NCI-H2171 treated with DMSO at 0.1 percent for 48 hours (cell line): ENCODE measurements at places on chromosomes 1 and 21.

- peak; percentile 8 for DNase-seq
These were observed 6.5 kb upstream of the ATP1A2 start for GRCh38 chr1:160108888-160109662.

DNA sequence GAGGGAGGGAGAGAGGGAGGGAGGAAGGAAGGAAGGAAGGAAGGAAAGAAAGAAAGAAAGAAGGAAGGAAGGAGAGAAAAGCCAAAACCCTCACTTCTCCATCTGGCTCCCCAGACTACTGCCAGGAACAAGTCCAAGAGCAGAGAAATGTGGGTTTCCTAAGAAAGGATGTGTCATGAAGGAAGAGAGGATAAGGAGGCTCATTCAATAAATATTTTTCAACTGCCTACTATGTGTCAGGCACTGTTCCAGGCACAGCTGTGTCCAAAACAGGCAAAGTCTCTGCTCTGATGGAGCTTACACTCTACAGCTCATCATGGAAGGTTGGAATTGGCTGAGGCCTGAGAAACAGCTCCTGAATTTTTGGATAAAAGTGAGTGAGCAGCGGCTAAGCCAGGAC lies 42.6 kb upstream of the ATP2B4 start:
- no peak for DNase-seq

GRCh38 chr1:5502311-5503194 lies 489.7 kb downstream of the NPHP4 start:
- DNase-seq = no peak

GRCh38 chr21:38042246-38042645 lies 126.0 kb upstream of the KCNJ6 start:
- DNase-seq = no peak

DNA sequence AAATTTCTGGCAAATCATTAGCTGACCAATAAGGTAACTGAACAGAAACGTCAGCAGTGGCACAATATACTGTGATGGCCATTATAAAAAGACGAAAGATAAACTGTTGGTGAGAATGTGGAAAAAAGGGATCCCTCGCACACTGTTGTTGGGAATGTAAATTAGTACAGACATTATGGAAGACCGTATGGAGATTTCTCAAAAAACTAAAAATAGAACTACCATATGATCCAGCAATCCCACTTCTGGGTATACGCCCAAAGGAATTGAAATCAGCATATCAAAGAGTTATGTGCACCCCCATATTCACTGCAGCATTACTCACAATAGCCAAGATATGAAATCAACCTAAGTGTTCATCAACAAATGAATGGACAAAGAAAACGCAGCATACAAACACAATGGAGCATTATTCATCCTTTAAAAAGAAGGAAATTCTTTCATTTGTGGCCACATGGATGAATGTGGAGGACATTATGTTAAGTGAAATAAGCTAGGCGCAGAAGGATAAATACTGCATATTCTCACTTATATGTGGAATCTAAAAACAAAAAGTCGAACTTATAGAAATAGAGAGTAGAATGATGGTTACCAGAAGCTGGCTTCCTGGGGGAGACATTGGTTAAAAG lies 257.7 kb downstream of the RHOU start:
- no peak for DNase-seq

GRCh38 chr1:180397175-180397574 lies 105.2 kb downstream of the ACBD6 start:
- no peak for DNase-seq

DNA sequence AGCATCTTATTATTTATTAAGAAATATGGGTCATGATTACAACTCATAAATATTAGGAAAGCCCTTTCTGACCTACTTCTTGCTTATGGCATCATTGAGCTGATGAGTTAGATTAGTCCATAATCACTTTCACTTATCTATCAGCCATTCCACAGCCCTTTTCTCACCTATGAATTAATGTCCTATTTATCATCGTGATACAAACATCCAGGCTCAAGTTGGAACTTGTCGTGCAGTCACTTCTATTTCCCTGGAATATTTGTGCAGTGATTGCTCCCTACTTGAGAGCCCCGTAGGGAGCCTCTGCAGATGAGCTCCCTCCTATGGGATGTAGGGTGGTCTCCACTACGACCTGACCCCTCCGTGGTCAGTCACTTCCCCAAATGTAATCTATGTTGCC lies 8.1 kb upstream of the F3 start:
- no peak for DNase-seq

- DNase-seq = no peak
These were observed 22.7 kb upstream of the HIVEP3 start for GRCh38 chr1:41941381-41941780.

- no peak for DNase-seq
These were observed 58.4 kb downstream of the FHAD1 start for GRCh38 chr1:15305468-15305770.

DNA sequence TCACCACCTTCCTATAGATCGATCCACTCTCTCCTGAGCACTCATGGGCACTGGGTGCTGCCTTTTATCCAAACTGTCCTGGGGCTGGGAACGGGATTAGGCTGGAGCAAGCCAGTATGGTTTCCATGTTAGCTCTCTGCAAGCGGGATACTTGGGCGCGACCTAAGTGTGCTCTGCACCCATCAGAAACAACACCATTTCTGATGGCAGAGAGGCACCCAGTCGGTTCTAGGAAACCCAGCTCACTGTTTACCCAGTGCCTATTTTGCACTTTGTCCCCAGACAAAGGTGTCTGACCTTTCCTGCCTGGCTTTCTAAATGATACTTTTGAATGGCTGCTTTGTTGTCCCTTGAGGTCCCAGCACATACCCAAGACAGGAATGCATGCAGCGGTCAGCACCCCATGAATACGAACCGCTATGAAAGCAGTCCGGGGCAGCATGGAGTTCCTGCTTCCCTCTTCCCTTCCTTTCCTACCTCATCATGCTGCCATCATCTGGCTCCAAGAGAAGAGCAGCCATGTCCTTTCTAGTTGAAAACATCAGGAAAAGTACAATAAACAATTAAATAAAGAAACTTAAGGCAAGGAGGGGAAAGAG lies 83.9 kb downstream of the TRABD2B start:
- DNase-seq = no peak

- DNase-seq = no peak
These were observed 42.6 kb upstream of the SRRM1 start for GRCh38 chr1:24600551-24600950.

- DNase-seq = no peak
These were observed 38.5 kb upstream of the FAM131C start for GRCh38 chr1:16111771-16112595.

- DNase-seq = peak; percentile 94
These were observed 34.2 kb downstream of the BATF3 start for GRCh38 chr1:212665241-212666115.

GRCh38 chr1:217561446-217561845 lies 69.4 kb downstream of the GPATCH2 start:
- no peak for DNase-seq

DNA sequence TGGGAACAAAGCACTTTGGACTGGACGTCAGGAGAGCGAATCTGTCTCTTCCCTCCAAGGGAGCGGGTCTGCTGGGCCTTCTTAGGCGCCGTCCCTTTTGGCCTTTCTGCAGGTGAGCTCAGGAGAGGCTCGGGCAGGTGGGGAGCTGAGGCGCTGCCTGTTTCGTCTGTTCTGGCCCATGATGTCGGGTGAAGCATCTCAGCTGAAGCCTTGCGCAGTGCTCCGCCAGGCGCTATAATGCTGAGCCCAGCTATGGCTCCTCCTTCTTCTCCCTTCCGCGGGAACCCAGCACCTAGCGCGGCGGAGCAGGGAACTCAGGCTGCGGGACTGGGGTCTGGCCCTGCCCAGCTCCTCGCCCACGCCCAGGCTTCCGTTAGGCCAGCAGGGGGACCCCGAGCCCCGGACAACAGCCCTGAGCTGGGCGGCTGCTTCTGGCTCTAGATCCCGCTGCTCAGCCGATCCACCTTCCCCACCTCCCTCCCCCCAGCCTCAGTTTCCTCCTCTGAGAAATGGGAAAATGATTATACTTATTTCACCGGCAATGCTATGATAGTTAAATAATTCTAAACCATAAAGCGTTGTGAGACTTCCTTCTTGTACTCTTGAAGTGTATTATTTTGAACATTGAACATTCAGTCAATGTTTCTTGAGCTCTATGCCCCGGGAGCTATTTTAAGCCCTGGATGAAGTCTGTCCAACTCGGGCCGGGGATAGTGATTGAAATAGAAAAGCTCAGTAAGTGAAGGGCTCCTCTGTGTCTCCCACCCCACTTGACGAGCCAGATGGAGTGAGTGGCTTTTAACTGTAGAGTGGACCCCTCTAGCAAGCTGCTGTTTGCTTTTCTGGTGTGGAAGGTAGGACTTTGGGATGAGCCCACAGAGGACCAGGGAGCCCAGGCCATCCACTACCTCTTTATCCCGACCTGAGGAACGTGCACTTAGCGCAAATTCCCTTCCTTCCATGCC lies 9.6 kb upstream of the ADORA1 start:
- DNase-seq = no peak

- no peak for DNase-seq
These were observed 48.0 kb upstream of the B3GALNT2 start for GRCh38 chr1:235552146-235552716.

GRCh38 chr1:8938232-8938999 lies 7.3 kb upstream of the CA6 start:
- DNase-seq = no peak

- no peak for DNase-seq
These were observed 22.3 kb downstream of the IL6R start for GRCh38 chr1:154427173-154428139.

DNA sequence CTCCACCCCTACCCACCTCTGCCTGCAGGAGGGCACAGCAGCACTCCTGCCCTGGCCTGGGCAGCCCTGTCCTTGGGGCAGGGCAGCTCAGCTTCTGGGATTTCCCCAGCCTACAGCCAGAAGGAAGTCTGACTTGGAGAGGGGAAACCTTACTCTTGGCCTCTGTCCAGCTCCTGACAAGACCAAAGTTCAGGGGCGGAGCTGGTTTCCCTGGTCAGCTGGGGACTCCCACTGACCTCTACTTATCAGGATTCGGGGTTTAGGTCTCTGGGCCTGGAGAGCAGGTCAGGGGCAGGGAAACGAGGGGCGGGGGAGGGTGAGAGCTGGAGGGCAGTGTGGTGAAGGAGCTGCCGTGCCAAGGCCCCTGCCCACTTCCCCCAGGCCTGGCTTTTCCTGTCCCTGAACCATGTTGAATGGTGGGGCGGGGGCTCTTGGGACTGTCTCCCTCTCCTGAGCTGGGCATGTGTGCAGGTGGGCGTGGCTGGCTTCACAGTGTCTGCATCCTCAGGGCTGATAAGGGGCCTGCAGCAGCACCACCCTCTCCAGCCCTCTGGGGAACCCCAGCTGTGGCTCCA lies 16.8 kb upstream of the ETV3 start:
- DNase-seq = no peak

GRCh38 chr1:206794294-206794908 lies 22.1 kb upstream of the IL10 start:
- DNase-seq = no peak

GRCh38 chr1:34879230-34879629 lies 19.7 kb upstream of the SMIM12 start:
- no peak for DNase-seq

DNA sequence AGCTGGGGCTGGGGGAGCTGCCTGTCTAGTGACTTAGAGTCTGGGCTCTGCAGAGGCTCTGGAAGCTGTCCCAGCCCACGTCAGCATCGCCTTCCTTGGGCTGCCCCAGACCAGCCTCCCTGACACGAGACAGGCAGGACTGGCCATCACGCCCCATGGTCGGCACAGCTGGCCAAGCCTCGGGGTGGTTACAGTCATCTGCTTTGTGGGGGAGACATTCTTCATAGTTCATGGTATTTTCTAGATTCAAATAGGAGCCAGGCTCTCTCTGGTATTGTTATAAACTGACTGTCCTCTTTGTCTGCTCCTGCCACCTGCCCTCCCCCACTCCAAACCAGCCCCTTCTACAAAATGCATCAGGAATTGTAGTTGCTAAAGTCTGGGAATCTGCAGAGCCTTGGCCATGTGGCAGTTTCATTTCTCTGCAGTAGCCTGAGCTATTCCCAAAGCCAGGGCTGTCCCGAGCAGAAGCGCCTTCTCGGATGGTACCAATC lies 29.4 kb downstream of the OLFML2B start:
- no peak for DNase-seq

- no peak for DNase-seq
These were observed 8.5 kb downstream of the SH3BGRL3 start for GRCh38 chr1:26288311-26288941.

DNA sequence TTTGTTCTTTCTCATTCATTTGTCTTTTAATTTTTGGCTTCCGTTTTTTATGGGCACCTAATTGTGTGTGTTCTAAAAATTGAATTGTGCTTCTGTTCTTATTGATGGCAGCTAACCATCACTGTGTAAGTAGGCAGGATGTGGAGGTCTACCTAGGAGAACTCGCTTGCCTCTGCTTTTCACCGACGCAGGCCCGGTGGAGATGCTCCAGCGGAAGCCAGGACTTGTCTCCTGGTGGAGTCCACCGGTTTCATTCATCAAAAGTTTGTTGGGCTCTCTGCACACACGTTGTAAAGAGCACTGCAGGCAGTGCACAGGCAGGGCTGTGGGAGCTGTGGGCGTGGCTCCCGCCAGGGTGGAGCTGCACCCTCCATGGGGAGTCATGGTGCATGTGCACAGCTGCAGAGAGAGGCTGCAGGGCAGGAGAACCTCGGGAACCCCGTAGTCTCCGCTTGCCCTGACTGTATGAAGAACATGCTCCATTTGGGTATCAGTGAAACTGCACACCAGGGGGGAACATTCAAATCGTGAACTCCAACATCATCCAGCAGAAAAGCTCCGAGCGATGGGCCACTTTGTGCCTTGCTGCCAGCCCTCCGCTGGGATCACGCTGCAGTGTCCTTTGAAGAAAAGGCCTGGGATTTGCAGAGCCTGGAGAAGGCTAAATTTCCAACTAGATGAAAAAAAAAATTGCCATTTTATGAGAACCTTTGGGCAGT lies 6.0 kb upstream of the C1orf174 start:
- no peak for DNase-seq

GRCh38 chr1:55289614-55290013 lies 74.5 kb upstream of the USP24 start:
- DNase-seq = no peak

- DNase-seq = no peak
These were observed 50.7 kb upstream of the KCNE2 start for GRCh38 chr21:34313116-34313515.

- DNase-seq = no peak
These were observed 3.8 kb downstream of the TRAF5 start for GRCh38 chr1:211330282-211330936.
